ENCODE measurements at places on chromosomes 6 and 20. TPM values are rescaled to one million over a fixed set of nuclear protein-coding genes. Genes with fewer than 3 reads are reported as not detected.
A peak's percentile ranks its signal among the peaks of the same experiment; 100 is the strongest.

DNA sequence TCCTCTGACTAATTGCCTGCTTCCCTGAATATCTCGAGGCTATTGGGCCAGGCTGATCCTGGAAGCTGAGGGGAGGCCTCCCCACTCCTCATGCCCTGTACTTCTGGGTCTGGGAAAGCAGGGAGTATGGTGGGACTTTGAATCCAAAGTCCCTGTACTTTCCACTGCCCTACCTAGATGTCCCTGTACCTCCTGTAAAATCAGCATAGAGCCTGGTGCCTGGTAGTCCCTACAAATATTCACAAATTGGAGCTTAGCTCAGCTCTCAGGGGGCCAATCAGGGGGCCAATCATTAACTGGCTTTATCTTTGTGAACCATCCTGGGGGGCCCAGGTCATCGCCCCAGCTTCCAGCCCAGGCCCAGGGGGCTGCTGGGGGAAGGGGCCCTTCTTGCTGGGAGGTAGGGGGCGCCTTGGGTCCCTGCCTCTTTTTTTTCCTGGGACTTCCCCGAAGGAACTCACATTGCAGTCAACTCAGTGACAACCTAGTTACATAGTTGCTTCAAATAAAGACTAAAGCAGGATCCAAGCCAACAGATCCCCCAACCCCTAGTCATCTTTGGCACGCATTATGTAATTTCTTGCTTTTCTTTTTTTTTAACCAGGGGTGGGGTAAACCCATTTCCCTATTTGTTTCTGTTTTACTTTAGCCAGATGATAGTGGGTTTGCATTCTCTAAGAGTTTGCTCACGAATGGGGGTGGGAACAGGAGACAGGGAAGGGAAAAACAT is 6.9 kb upstream of the VEGFA start:
- DNase-seq = peak; percentile 32

- no peak for DNase-seq
Observed at GRCh38 chr6:32329141-32329540, 42.6 kb downstream of the TSBP1 start.

DNA sequence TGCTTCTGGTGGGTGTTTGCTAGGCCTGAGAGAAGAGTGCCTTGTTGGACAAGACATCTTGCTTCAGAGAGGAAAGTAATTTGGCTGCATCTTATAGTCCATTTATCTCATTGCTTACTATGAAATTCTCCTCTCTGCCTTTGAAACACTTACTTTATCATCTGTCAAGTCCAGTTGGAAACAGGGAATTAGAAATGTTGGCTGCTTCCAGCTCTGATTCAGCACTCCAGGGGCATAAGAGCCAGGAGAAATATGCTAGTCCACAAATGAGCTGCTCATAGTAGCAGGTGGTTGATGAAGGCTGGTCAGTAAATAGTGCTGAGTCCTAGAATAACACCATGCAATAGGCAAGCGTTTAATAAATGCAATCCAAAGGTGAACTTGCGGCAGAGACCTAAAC is 227.1 kb downstream of the SLC35F1 start:
- DNase-seq = no peak

DNA sequence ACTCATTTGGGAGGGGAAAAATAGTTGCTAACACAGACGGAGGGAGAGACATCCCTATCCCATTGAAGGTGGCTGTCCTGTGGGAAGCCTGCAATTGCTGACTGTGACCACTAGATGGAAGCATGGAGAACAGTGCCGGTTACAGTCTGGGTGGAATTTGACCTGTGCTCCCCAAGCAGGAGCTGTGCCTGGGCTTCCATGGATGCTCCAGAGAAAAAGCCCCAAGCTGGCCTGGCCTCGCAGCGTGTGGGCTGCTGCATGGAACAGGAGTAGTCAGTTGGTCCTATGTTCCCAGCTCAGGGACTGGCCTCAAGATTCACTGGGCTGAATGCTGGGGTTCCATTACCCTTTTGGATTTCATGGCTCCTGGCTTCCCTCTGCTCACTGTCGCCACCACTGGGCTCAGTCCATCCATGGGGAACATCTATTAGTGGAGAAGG is 116.3 kb upstream of the CHD6 start:
- no peak for DNase-seq

DNA sequence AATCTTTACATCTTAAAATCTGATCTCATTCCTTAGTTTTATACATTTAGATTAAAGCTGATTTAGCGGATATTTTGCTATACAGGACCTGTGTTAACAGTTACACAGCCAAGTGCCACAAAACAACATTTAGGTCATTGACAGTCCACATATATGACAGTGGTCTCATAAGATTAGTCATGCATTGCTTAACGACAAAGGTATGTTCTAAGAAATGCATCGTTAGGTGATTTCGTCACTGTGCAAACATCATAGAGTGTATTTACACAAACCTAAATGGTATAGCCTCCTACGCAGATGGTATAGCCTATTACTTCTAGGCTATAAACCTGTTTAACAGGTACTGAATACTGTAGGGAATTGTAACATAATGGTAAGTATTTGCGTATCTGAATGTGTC is 21.6 kb downstream of the ADGRG6 start:
- DNase-seq = no peak

Gene EYA4
- total RNA-seq = 6.0 TPM

Gene ZFP57
- total RNA-seq = not detected

Gene XKR7
- 0.09 TPM for total RNA-seq

Gene LRRN4
- total RNA-seq = 76.6 TPM

Gene HDGFL1
- total RNA-seq = not detected
